ENCODE measurements at places on chromosomes 13 and 19. TPM values are rescaled to one million over a fixed set of nuclear protein-coding genes. Genes with fewer than 3 reads are reported as not detected.

The CATSPERD gene
- total RNA-seq, result not detected

The OR10H1 gene
- total RNA-seq, result not detected

The APOE gene
- total RNA-seq, result 47.1 TPM

The SLC46A3 gene
- 14.7 TPM for total RNA-seq

The ICAM5 gene
- total RNA-seq, result 9.3 TPM

The ZNF726 gene
- total RNA-seq, result 0.67 TPM

The FBN3 gene
- 0.51 TPM for total RNA-seq

The MVB12A gene
- total RNA-seq, result 46.7 TPM

The BEST2 gene
- not detected for total RNA-seq

The STRN4 gene
- total RNA-seq, result 77.3 TPM

The URAD gene
- total RNA-seq, result not detected

DNA sequence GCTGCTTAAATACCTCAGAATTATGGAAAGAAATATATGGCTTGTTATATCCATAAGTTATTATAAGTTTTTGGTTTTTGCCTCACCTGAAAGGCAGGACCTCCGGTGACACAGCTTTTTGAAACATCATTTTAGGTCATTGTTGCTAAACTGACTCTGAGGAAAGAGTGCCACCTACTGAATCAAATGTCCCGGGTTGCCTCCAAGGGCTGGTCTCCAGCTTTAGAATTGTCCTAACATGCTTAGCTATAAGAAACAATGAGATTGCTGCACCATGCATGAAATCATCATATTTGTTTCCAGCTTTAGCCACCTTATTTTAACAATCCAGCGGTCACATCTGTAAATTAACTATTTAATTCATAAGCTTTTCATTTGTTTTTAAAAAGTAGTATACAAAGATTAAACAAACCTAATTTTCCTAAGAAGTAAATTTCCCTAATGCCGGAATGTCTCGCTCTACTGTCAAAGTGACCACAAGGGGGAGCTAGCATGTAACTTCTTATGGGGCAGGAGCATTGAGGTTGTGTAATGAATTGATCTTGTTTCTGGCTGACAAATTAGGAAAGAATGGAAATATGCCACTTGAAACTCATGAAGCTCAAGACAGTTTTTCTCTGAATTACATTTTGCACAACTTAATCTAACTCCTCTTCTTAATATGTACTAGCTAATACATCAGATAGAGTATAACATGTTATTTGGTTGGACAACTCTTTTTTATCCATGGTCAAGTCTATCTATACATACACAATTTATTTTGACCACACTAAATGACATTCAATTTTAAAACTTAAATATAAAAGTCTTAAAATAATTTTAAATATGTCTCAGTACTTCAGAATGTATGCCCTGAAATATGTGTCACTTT lies 6.7 kb upstream of the PCDH17 start:
- H3K36me3 ChIP-seq, result no peaks in the 10 kb centered on the region
- H3K27ac ChIP-seq, result no peak overlapping the region
- no peak for DNase-seq

- peaks cover 4% of the 10 kb centered on the region for H3K4me1 ChIP-seq
- no peak for DNase-seq
- H3K36me3 ChIP-seq, result no peaks in the 10 kb centered on the region
- no peak overlapping the region for H3K4me3 ChIP-seq
- no peak overlapping the region for H3K27ac ChIP-seq
These were observed 182.0 kb upstream of the SERP2 start for GRCh38 chr13:44191504-44192171.

- peaks cover 38% of the 10 kb centered on the region for H3K4me1 ChIP-seq
- no peak for DNase-seq
- H3K27me3 ChIP-seq, result no peaks in the 10 kb centered on the region
- H3K36me3 ChIP-seq, result no peaks in the 10 kb centered on the region
These were observed 205.0 kb downstream of the TSHZ3 start for GRCh38 chr19:31144075-31144870.

DNA sequence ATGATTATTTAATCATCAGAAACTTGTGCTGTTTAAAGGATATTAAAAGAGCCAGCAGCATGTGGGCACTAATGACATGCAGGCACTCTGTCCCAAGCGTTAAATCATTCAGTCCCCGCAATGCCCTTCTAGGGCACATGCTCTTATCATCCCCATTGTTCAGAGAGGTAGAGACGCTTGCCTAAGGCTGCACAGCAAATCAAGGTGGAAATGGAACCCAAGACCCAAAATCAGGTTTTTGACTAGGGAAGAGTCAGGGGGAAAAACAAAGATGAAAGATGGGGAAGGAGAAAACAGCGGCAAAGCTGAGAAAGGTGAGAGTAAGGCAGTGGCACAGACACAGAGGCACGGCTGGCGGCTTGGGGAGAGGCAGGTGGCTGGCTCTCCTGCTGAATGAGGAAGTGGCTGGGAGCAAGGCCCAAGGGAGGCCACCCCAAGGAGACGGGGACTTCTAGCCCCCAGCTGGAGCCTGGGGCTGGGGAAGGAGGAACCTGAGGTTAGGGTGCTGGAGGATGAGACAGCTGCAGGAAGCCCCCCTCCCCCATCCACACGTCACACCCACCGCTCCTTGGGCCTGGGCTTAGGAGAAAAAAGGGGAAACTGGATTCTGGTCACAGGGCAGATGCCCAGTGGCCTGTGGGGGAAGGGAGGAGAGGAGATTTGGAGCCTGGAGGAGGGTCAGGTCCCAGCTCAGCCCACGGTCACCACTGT lies 1.0 kb upstream of the TYROBP start:
- H3K27ac ChIP-seq, result no peak overlapping the region
- DNase-seq, result no peak
- no peaks in the 10 kb centered on the region for H3K27me3 ChIP-seq
- peaks cover 6% of the 10 kb centered on the region for H3K4me1 ChIP-seq

GRCh38 chr19:6674868-6675305 lies 4.9 kb upstream of the TNFSF14 start:
- peaks cover 17% of the 10 kb centered on the region for H3K4me1 ChIP-seq
- peak overlapping the region; percentile 46 for H3K4me3 ChIP-seq
- H3K36me3 ChIP-seq, result no peaks in the 10 kb centered on the region
- peak overlapping the region; percentile 66 for H3K27ac ChIP-seq

Data from chondrocyte (in vitro differentiated cells).